ENCODE measurements at places on chromosomes 16 and 17.
A peak's percentile ranks its signal among the peaks of the same experiment; 100 is the strongest.

- DNase-seq: no peak
These were observed 2.9 kb upstream of the SRCIN1 start for GRCh38 chr17:38608648-38609047.

GRCh38 chr17:3002538-3003295 lies 60.7 kb downstream of the OR1D5 start:
- no peak for DNase-seq

- no peak for DNase-seq
These were observed 18.7 kb downstream of the ZNHIT3 start for GRCh38 chr17:36505171-36505570.

GRCh38 chr17:75241143-75241430 lies 20.3 kb downstream of the GGA3 start:
- DNase-seq: no peak

GRCh38 chr17:58285422-58285810 lies 4.7 kb upstream of the MPO start:
- no peak for DNase-seq

GRCh38 chr17:75475144-75475835 lies 18.9 kb downstream of the TMEM94 start:
- DNase-seq: no peak

GRCh38 chr17:10739386-10739785 lies 9.6 kb upstream of the TMEM220 start:
- DNase-seq: no peak

- no peak for DNase-seq
These were observed 4.5 kb downstream of the PCGF2 start for GRCh38 chr17:38743556-38744171.

GRCh38 chr17:34647511-34647910 lies 68.1 kb downstream of the TMEM132E start:
- no peak for DNase-seq

DNA sequence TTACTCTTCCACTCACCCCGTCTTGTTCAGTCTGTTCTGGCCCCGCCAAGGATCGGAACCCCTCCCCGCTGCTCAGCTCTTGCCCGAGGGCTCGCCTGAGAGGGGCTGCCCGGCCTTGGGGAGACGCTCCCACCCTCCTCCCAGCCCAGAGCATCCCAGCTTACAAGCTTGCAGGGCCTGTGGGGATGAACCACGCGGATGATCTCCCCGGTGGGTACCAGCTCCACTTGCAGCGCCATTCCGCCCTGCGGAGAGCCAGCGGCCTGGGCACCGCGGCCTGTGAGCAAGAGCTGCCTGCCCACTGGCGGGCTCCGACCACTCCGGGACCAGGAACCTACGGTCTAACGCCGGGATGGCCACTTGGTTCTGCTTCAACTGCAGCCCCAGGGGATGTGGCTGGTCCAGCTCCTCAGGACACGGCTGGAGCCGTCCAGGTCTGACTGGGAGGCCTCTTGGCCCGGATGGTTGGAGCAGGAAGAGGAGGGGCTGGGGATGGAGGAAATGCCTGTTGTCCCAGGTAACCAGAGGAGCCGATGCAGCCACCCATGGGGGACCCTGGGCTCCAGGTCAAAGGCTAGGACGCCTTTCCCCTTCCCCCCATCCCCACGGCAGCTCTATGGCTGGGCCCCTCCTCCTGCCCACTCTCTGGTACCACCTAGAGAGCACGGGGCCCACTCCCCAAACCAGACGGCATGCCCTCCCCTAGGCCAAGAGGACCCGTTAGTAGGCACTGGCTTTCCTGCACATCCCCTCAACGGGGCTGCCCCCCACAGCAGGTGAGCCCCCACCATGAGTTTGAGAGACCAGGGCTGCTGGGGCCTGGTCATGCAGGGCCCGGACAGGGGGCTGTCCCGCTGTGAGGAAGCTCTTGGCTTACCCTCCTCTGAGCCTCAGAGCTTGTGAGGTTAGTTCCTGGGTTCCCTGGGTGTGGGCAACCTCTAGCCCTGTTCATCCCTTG lies at the start of gene MYO1C:
MYO1C (minus strand) TSS at position 438 of the 958 bp plus-strand sequence; CDS start at position 239, 199 bp downstream.
- DNase-seq: peak; percentile 17

DNA sequence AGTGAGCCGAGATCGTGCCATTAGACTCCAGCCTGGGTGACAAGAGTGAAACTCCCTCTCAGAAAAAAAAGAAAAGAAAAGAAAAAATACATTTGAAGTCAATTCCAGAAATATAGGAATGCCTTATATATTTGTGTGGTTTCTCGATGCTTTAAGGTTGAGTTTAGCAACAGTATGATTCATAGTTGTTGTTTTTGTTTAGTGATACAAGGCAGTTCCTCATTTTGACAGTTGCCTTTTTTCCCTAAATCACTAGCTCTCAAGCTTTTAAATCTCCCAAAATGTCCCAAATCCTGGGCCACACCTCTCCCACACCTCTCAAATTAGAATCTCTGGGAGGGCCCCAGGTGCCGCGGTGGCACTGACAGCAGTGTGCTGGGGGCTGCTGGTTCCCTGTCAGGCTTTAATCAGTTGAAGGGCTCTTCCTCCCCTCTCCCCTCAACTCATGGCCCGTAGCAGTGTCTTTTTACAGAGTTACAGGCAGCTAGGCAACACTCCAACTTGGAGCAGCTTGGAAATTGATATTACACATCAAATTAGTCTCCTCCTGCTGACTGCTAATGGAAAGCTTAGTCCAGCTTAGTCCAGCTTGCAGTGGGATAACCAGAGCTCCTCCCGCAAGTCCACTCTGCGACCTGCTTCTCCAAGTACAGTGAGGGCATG lies 58.4 kb downstream of the EPN2 start:
- no peak for DNase-seq

- no peak for DNase-seq
These were observed 384.9 kb downstream of the GRIN2A start for GRCh38 chr16:9797306-9797705.

DNA sequence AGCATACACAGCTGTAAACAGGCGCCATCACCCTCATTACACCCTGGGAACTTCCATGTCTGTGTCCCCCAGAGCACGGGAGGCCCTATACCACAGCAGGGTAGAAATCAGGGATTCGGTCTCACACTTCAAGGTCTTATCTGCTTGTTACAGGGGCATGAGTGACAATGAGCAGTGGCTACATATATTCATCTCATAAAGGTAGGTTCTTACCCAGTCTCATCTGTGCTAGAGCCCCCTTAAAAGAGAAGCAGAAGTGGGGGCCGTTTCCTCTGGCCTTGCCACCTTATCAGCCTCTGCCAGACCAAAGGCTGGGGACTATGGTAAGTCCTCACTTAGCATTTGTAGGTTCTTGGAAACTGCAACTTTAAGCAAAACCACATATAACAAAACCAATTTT lies 46.5 kb downstream of the IRX5 start:
- no peak for DNase-seq

- no peak for DNase-seq
These were observed 2.6 kb downstream of the WSB1 start for GRCh38 chr17:27296428-27296979.

- no peak for DNase-seq
These were observed 136.9 kb downstream of the SLC39A11 start for GRCh38 chr17:72955391-72956140.

GRCh38 chr17:68089881-68090280 lies 54.3 kb downstream of the KPNA2 start:
- DNase-seq: peak; percentile 21

DNA sequence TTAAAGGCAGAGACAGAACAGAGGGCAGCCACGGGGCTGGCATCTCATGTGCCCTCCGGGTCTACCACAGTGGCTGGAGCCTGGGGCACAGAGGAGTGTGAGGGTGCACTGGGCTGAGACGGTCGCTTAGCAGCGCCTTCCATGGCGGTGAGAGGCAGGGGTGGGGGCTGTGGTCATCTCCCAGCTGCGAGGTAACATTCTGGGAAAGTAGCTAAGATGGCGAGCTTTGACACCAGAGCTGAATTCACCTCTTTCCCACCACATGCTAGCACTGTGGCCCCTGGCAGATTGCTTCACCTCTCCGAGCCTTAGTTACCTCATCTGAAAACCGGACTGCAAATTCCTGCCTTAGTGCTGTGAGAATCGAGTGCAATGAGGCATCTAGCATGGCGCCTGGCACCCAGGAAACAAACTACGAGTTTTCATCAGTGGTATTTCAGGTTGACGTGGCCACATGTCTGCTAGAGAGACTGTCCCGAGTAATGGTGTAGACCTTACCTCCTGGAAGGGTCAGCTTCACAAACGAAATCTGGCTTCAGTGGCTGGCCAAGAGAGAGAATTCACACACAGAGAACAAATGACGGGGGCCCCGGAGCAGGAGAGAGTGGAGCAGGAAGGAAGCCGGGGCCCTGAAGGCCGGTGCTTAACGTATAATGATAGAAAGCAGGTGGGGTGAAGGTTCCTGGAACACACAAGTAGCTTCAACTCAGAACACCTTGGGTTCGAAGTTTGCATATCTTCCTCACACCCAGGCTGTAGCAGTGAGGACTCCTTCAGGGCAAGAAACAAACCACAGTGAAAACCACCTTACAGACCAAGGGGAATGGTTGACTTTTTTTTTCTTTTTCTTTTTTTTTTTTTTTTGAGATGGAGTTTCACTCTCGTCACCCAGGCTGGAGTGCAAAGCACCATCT lies 63.9 kb upstream of the RPH3AL start:
- DNase-seq: peak; percentile 57

- no peak for DNase-seq
These were observed 8.5 kb downstream of the NAGPA start for GRCh38 chr16:5025171-5025632.

- peak; percentile 94 for DNase-seq
These were observed at the start of gene ZNF624 for GRCh38 chr17:16653367-16654041. Gene ZNF624 (minus strand): TSS chr17:16653850.

- no peak for DNase-seq
These were observed 63.0 kb downstream of the BAIAP2 start for GRCh38 chr17:81097943-81098308.

- DNase-seq: no peak
These were observed 77.1 kb upstream of the METRNL start for GRCh38 chr17:83002118-83002805.

DNA sequence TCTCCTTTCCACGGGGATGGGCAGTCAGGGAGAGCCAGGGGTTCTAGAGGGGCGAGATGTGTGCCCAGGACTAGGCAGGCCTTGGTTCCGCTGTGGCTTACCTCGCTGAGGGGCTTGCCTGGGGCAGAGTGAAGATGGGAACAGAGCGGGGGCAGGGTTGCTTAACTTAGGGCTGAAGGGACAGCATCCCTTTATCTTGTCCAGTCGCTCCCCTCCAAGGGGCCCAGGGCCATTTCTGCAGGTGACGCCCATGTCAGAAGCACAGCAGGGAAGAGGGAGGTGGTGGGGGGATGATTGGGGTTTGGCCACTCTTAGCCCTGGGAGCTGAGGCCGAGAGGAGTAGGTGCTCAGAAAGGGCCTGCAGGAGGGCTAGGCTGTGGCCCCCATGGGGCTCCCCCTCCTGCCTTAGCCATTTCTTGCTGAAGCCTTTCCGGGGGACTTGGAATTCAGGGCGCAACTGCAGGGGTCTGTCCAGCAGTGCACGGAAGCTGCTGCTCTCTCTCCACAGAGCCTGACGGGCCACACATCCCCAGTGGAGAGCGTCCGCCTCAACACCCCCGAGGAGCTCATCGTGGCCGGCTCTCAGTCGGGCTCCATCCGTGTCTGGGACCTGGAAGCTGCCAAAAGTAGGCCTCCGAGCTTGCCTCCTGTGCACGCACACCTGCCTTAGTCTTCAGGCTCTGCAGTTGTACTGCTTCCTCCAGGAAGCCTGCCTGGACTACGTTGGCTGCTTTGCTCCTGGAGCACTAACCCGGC lies 8.5 kb downstream of the KATNB1 start:
- DNase-seq: no peak

GRCh38 chr17:6429266-6429665 lies 5.7 kb downstream of the AIPL1 start:
- no peak for DNase-seq

DNA sequence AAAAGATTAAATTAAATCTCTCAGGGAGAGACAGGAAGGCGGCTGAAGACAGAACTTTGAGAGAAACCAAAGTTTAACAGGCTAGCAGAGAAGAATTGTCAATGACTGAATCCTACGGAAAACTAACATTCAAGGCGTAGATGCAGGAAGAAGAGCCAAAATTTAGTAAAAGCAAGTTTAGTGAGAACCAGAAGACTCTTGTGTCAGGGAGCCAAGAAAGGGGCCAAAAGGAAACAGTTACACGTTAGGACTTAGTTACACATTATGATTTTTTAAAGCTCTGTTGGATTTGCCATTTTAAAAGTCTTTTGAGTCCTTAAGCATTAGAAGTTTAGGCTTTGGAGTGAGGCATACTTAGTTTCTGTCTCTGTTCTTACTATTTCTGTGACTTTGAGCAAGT lies 164.6 kb downstream of the CHD9 start:
- no peak for DNase-seq

DNA sequence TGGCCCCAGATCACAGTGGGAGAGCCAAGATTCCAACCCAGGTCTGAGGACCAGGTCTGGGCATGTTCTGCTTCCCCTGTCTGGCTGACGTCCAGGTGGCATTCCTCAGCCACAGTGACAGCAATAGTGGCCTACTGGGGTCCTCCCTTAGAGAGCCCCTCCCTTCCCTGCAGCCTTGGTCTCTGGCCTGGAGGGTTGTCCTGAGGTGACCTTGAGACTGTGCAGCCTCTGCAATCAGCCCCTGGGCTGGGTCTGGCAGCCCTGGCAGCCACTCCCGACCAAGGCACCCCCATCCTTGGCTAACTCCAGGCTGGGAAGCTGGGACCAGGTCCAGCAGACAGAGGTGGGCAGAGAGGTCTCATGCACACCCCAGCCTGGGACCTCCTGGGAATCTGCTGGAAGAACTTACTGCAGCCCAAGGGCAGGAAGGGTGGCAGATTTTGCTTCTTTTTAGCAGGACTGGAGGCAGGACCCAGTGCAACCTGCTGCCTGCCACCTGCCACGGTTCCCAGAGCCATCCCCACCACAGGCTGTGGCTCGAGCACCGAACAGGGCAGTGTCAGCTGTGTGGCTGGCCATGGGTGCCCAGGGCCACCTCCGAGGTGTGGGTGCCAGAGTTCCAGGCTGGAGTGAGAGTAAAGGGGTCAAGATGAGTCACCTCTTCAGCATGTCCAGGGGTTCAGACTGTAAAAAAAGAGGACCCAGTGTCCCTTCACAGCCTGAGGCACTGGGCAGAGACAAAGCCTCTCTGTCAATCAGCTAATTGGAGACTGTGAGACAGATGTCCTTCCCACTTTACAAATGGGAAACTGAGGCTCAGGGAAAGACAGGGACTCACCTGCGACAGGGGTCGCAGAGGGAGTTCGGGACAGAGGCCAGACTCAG lies 12.6 kb downstream of the GRB7 start:
- DNase-seq: no peak

GRCh38 chr17:77736199-77736585 lies 222.3 kb upstream of the TNRC6C start:
- no peak for DNase-seq

DNA sequence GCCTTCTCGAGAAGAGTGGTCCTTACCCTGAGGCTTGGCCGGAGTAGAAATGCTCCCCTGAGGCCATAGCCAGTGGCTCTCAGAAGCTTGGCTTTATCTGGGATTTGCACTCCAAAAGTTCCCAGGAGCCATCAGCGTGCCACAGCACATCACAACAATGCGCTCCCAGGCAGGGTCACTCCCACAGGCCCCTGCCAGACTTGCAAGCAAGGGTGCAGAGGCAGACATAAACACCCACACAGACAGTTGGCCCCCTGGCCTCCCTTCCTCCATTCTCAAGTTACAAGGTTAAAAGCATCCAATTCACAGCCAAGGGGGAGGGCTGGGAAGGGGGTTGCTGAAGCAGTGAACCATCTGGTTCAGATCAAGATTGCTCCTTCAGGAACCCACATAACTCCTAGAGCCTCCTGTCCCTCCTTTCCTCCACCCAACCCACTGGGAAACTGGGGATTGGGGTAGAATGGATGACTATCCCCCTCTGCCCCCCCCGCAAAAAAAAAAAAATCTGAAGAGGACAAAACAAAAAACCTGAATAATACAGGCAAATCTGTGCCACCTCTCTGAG lies 1.8 kb downstream of the ST3GAL2 start:
- no peak for DNase-seq

Data from stimulated activated CD4-positive, alpha-beta T cell treated with anti-CD3 and anti-CD28 coated beads, Interleukin-15, amount 100 ng/mL, for 24 hours (primary cell).